CD4-positive, alpha-beta T cell (primary cell): ENCODE measurements at places on chromosomes 2 and 18. TPM values are rescaled to one million over a fixed set of nuclear protein-coding genes. Genes with fewer than 3 reads are reported as not detected.

DCC gene
- total RNA-seq, result not detected

CD28 gene
- 130 TPM for total RNA-seq

SCN3A gene
- total RNA-seq, result not detected

TEKT4 gene
- total RNA-seq, result not detected

PAIP2B gene
- 2.5 TPM for total RNA-seq

SERPINB13 gene
- total RNA-seq, result not detected

DNA sequence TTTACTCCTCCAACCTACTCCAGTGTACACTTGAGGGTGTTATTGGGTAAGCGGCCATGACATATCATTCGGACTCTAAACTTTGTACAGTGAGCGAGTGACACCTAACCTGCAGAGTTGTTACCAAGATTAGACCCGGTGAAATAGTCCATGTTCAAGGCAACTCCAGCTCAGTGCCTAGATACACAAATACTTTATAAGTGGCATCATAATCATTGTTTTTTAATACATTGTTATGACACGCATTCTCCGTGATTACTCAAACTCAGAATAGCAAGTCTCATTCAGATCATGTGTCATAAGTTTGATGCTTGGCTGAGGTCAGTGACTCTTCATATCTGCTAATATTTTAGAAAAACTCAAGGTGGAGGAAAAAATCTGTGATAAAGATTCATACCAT, 597.8 kb downstream of the DCC start:
- DNase-seq, result no peak
- H3K27me3 ChIP-seq, result no peaks in the 10 kb centered on the region
- H3K4me3 ChIP-seq, result no peak overlapping the region
- no peaks in the 10 kb centered on the region for H3K36me3 ChIP-seq
- H3K4me1 ChIP-seq, result no peaks in the 10 kb centered on the region

DNA sequence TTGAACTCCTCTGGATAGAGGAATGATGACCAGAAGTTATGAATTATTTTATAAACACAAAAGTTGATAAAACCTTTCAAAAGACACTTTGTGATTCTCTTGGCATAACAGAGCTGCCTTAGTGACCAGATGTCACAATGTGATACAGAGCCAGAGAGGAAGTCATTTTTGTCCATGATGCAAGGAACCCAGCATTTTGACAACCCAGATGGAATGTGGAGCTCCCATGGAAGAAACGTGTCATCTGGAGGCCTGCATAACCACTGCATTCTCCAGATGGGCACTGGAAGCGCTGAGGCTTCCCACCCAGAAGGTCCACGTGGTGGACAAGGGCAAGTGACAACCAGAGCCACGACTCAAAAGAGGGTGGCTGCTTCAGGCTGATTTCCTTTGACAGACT, 30.1 kb downstream of the HRH4 start:
- no peak overlapping the region for H3K27ac ChIP-seq
- peaks cover 11% of the 10 kb centered on the region for H3K4me1 ChIP-seq
- no peaks in the 10 kb centered on the region for H3K27me3 ChIP-seq
- H3K4me3 ChIP-seq, result no peak overlapping the region

GRCh38 chr18:49890041-49890440, 76.7 kb upstream of the ACAA2 start:
- no peaks in the 10 kb centered on the region for H3K27me3 ChIP-seq
- H3K4me3 ChIP-seq, result no peak overlapping the region
- H3K4me1 ChIP-seq, result no peaks in the 10 kb centered on the region
- no peak for DNase-seq
- H3K27ac ChIP-seq, result no peak overlapping the region

GRCh38 chr2:190970160-190970559, 43.8 kb downstream of the STAT1 start:
- no peak overlapping the region for H3K4me3 ChIP-seq
- H3K36me3 ChIP-seq, result peaks cover 99% of the 10 kb centered on the region
- DNase-seq, result no peak

DNA sequence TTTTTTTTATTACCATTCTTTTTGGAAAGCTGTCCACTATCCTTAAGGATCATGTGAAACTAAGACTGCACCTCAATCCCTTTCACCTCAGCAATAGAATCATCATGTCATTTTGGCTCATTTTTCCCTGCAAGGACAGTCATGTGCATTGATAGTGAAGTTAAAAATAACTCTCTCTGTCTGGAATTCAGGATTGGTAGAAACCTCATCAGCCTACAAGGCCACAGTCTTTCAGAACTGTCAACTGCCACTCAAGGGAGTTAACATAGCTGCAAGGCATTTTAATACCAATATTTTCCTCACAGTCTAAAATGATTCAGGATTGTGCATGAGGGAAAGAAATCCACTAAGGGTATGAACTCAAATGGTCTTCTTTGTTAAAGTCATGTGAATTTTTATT, 201.5 kb upstream of the KCNJ3 start:
- no peaks in the 10 kb centered on the region for H3K4me1 ChIP-seq
- no peaks in the 10 kb centered on the region for H3K36me3 ChIP-seq

DNA sequence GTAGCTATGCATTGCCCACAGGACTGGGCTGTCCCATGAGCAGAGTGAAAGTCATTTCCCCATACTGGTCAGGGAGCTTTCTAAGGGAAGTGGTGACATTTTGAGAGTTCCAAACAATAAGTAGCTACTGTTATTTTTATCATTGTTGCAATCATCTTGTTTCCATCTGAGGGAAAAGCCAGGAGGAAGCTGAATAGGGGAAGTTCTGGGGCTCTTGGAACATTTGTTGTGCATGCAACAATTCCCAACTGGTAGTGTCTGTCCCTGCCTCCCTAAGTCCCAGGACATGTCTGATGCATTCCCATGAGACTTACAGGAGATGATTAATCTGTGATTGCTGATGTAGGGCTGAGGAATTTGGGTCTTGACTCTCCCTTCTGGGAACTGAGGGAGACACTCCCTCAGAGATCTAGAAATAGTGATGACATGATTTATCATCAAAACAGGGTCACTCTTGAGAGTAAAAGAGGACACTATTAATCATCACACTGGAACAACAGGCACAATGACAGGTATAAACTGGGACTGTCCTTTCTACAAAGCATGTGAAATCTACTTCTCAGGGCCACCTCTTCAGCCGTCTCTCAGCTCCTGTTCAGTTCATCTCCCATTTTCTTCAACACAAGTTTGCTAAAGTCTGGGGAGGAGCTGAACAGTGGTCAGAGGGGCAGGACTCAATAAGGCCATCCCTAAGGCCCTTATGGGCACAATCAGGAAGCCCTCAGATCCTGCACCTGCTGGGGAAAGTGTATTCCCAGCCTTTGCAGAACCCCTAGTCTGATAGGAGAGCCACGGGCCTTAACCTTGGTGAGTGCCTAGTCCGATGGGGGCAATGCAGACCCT, 28.0 kb upstream of the MARCO start:
- no peak overlapping the region for H3K27ac ChIP-seq
- no peak overlapping the region for H3K4me3 ChIP-seq
- H3K36me3 ChIP-seq, result no peaks in the 10 kb centered on the region
- H3K27me3 ChIP-seq, result no peaks in the 10 kb centered on the region

- no peak for DNase-seq
- no peaks in the 10 kb centered on the region for H3K27me3 ChIP-seq
- no peak overlapping the region for H3K27ac ChIP-seq
- no peaks in the 10 kb centered on the region for H3K36me3 ChIP-seq
These were observed 7.1 kb upstream of the GALNT3 start for GRCh38 chr2:165801176-165801575.

- no peaks in the 10 kb centered on the region for H3K27me3 ChIP-seq
- peak; percentile 8 for DNase-seq
- H3K27ac ChIP-seq, result no peak overlapping the region
- no peaks in the 10 kb centered on the region for H3K4me1 ChIP-seq
- no peaks in the 10 kb centered on the region for H3K36me3 ChIP-seq
These were observed 223.5 kb downstream of the NDUFA10 start for GRCh38 chr2:239801404-239802184.

GRCh38 chr2:203909261-203909967, 27.1 kb upstream of the ICOS start:
- H3K4me3 ChIP-seq, result peak overlapping the region; percentile 39
- DNase-seq, result no peak
- no peak overlapping the region for H3K27ac ChIP-seq
- peaks cover 13% of the 10 kb centered on the region for H3K4me1 ChIP-seq
- H3K36me3 ChIP-seq, result no peaks in the 10 kb centered on the region
- H3K27me3 ChIP-seq, result no peaks in the 10 kb centered on the region

- DNase-seq, result no peak
- peaks cover 3% of the 10 kb centered on the region for H3K4me1 ChIP-seq
- H3K4me3 ChIP-seq, result no peak overlapping the region
- H3K27me3 ChIP-seq, result no peaks in the 10 kb centered on the region
These were observed 18.6 kb downstream of the GAREM2 start for GRCh38 chr2:26191316-26192159.

- no peak overlapping the region for H3K4me3 ChIP-seq
- no peaks in the 10 kb centered on the region for H3K36me3 ChIP-seq
- H3K27ac ChIP-seq, result no peak overlapping the region
- no peak for DNase-seq
- H3K27me3 ChIP-seq, result no peaks in the 10 kb centered on the region
These were observed 119.9 kb upstream of the DCC start for GRCh38 chr18:52220062-52220591.

GRCh38 chr2:65450810-65451209, 18.4 kb upstream of the SPRED2 start:
- no peak overlapping the region for H3K27ac ChIP-seq
- H3K36me3 ChIP-seq, result no peaks in the 10 kb centered on the region
- no peak for DNase-seq
- H3K4me1 ChIP-seq, result no peaks in the 10 kb centered on the region
- H3K4me3 ChIP-seq, result no peak overlapping the region

DNA sequence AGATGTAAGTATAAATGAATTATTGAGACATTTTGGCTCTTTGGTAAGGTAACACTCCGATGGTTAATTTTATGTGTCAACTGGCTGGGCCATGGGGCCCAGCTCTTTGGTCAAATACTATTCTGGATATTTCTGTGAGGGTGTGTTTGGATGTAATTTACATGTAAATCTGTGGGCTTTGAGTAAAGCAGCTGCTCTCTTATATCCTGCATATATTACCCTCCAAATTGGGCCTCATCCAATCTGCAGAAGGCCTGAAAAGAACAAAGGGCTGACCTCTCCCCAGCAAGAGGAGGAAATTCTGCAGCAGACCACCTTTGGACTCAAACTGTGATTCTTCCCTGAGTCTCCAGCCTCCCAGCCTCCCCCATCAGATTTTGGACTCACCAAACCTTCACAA, 464.1 kb downstream of the PLCL1 start:
- no peaks in the 10 kb centered on the region for H3K27me3 ChIP-seq
- no peak overlapping the region for H3K27ac ChIP-seq
- H3K4me3 ChIP-seq, result no peak overlapping the region
- H3K4me1 ChIP-seq, result no peaks in the 10 kb centered on the region

DNA sequence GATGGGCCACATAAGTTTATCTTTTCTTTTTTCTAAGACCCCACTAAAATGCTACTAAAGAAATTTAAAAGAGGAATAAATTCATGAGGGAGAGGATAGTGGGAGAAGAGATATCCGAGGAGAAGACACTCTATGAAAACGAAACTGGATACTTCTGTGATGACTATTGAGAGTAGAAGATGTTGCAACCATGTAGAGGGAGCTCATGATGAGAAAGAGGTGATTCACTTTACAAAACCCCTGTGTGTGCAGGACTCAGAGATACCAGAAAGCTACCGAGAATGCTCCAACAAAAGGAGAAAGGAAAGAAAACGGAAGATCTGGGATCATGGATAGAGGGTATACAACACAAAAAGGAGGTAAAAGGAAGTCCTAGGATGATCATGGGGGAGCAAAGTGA, 34.9 kb downstream of the SLC38A11 start:
- no peaks in the 10 kb centered on the region for H3K4me1 ChIP-seq
- H3K27ac ChIP-seq, result no peak overlapping the region
- no peak overlapping the region for H3K4me3 ChIP-seq
- H3K27me3 ChIP-seq, result no peaks in the 10 kb centered on the region
- DNase-seq, result no peak

DNA sequence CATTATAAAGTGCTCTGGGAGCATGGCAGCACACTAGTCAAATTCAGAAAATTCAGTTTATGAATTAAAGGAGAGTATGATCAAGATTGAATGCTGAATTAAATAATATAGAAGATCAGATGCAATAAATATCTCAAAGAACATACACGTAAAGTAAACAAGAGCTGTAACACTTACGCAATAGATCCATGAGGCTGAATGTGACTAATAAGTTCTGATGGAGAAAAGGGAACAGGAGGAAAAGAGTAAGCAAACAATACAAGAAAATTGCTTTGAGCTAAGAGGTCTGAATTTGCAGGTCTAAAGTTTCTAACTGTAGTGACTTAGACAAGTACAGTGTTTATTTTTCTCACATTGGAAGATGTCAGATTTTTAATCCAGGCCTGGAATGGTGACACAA, 646.7 kb upstream of the ZNF804A start:
- no peaks in the 10 kb centered on the region for H3K36me3 ChIP-seq
- H3K27ac ChIP-seq, result no peak overlapping the region
- no peaks in the 10 kb centered on the region for H3K27me3 ChIP-seq
- DNase-seq, result no peak
- H3K4me1 ChIP-seq, result no peaks in the 10 kb centered on the region
- no peak overlapping the region for H3K4me3 ChIP-seq

DNA sequence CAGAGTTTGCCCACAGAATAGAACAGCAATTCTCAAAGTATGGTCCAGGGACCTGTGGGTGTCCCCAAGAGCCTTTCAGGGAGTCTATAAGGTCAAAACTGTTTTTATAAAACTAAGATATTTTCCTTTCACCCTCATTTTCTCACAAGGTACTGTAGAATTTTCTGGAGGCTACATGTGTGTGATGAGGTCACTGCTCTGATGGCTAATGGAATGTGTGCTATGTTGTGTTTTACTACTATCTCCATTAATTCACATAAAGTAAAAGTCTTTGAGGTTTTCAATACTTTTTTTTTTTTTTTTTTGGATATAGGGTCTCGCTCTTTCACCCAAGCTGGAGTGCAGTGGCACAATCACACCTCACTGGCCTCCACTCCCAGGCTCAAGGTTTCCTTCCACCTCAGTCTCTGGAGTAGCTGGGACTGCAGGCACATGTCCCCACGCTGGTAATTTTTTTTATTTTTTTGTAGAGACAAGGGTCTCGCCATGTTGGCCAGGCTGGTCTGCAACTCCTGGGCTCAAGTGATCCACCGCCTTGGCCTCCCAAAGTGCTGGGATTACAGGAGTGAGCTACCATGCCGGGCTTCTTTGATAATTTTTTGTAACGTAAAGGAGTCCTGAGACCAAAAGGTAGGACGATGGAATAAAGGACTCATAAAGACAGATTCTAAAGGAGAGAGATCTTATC, 1.8 kb downstream of the TRABD2A start:
- peak overlapping the region; percentile 60 for H3K27ac ChIP-seq
- peaks cover 11% of the 10 kb centered on the region for H3K36me3 ChIP-seq
- peak overlapping the region; percentile 91 for H3K4me3 ChIP-seq
- peaks cover 60% of the 10 kb centered on the region for H3K4me1 ChIP-seq
- no peaks in the 10 kb centered on the region for H3K27me3 ChIP-seq
